ENCODE measurements at places on chromosomes 6 and 20. TPM values are rescaled to one million over a fixed set of nuclear protein-coding genes. Genes with fewer than 3 reads are reported as not detected.

The C20orf173 gene
- not detected for total RNA-seq

The ADGRF4 gene
- total RNA-seq, result 0.23 TPM

DNA sequence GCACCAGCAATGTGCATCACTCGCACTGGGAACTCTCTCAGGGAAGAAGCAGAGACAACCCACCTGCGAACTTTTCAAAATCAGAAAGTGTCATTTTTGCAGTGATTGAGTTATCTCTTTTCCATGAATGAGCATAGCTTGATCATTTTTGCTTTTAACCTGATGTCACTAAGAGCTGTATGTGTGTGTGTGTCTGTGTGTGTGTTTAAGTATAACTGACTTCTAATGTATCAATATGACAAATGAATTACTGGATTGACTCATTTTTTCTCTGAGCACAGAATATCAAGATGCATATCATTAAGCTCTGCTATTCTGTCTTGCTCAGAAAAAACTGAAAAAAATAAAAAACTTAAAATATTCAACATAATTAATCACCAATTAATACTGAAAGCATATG lies 548.9 kb upstream of the MARCKS start:
- DNase-seq, result no peak

DNA sequence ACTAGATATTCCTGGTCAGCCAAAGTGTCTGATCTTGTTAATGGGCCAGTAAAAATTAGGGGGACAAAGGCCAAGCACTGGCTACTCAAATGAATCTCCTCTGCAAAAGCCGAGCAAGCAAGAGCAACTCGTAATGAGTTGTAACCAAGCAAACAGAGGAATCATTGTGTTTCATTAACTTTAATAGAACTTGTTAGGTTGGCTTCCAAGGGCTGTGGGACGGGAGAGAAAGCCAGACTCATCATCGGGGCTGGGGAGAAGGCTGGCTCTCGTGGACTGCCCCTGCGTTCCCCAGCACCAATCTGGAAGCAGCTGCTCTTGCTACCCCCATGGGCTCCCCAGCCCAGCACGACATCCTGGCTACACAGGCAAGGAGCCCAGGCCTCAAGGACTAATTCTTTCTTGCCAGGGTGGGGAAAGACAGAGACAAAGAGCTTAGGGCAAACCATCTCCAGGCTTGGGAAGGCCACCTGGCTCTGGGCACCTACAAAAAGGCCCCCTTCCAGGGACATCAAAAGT lies 10.5 kb upstream of the SCUBE3 start:
- DNase-seq, result no peak

The CEP57L1 gene
- total RNA-seq, result 11.8 TPM

- no peak for DNase-seq
Observed at GRCh38 chr6:38860041-38860440, 144.9 kb downstream of the DNAH8 start.

DNA sequence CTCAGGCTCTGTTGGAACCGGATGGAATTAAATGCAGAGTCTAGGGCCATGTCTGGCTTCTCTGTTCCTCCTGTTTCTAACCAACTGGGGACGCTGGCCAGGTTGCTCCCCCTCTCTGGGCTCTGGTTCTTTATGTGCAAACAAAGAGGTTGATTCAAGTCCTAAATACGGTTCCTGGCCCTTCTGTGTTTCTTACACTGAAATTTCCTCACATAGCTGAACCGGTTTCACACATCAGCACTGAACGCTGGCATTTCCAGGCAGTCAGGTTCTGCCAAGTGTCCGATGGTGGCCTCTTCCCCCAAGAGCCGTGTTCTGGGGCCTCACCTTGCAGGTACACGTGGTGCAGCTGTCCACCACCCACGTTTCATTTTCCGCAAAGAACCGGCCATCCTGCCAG lies 13.5 kb downstream of the THBS2 start:
- DNase-seq, result peak; percentile 55
